ENCODE measurements at places on chromosomes 11 and 22.

- no peak for DNase-seq
Observed at GRCh38 chr11:17852246-17852645, 117.7 kb downstream of the KCNC1 start.

GRCh38 chr11:64711956-64712362 is 11.0 kb downstream of the NRXN2 start:
- DNase-seq, result no peak

- no peak for DNase-seq
Observed at GRCh38 chr11:63537293-63538101, 889 bp downstream of the PLAAT4 start.

GRCh38 chr11:102268985-102269470 is 48.3 kb upstream of the BIRC3 start:
- no peak for DNase-seq

DNA sequence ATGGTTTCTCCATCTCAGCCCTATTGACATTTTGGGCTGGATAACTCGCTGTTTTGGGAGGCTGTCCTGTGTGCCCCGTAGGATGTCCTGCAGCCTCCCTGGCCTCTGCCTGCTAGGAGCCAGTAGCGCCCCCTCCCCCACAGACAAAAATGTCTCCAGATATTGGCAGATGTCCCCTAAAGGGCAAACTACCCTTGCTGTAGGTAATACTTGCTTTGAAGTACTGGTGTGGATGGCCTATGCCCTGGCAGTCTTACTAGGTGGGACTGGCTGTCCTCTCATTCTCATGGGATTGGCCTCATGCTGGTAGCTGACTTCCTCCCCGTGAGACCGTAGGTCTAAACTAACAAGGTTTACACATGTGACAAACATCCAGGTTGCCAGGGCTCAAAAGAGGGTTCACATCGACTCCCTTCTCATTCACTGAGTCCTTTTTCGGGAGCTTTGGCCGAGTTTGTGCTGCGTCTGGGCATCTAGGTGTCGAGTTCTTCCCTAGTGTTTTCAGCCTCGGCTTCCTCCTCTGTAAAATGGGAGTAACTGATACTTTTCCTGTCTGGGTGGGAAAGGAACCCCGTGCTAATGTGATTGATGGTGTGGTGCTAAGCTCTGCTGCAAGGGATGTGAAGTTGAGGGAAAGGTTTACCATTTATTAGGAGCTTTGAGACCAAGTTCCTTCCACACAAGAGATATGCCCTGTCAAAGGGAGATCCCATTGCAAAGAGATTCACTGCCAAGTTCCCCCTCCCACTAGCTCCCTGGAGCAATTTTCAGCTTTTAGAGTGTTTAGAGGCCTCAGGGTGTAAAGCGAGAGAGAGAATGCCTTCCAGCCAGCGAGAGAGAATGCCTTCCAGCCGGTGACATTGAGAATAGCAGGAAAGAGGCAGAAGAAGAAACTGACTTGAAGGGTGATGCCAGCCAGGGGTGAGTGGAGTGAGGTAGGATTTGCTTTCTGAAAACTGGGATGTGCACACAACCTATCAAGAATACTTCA is 17.0 kb downstream of the PTPRJ start:
- no peak for DNase-seq

DNA sequence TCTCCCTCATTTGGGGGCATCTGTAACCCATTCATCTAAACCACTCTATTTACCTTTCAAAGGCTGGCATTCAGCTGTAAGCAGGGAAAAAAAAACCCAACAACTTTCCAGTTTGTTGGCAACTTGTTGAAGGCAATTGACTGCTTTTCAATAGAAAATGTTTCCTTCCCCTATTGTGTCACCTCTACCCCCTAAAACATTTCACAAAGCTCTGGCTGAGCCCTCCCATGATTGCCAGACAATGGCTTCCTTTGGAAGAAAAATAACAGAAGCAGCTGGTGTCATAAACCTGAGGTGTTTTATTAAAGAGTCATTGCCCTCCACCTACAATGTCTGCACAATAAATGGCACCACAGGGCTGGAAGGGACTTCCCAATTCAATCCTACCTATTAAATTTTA is 22.1 kb upstream of the PSMA1 start:
- no peak for DNase-seq

DNA sequence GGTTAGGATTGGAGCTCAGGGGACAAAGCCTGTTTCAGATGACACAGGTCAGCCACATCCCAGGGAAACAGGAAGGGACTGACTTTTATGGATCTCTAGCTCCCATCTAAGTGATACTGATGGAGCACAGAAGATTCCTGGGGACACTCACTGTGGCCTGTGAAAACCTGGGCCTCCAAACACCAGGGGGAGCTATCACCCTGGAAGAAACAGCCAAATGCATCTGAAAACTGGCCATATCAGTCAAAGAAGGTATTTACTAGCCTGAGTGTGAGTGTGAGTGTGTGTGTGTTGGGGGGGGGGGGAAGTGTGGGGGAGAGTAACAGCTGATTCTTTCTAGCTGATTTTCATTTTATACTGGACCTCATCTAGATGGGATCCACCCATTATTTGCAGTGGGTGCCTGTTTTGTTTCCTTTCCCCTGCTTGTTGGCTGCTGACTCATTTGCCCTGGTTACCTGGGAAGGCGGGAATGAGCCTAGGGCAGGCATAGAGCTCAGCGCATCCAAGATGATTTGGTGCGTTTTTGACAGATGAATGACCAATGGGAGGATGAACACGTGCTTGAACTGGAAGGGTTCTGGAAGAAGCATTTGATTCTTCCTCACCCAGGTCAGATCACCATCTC is 284.0 kb downstream of the KIRREL3 start:
- no peak for DNase-seq

DNA sequence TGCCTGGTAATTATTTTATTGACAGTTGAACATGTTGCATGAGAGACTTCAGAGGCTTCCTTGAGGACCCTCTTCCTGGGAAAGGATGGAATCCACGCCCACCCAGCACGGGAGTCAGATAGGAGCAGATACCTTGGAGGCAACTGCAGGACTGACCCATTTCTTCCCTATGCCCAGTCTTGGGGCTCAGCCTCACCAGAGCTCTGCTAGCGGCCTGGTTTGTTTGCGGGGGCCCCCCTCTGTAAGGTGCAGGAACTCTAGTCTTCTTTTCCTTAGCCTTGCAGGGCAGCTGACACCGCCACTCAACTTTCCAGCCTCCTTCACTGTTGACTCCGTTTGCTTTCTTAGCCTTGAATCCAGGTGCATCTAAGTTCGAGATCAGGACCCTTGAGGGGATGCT is 1032.8 kb downstream of the BRD1 start:
- no peak for DNase-seq

DNA sequence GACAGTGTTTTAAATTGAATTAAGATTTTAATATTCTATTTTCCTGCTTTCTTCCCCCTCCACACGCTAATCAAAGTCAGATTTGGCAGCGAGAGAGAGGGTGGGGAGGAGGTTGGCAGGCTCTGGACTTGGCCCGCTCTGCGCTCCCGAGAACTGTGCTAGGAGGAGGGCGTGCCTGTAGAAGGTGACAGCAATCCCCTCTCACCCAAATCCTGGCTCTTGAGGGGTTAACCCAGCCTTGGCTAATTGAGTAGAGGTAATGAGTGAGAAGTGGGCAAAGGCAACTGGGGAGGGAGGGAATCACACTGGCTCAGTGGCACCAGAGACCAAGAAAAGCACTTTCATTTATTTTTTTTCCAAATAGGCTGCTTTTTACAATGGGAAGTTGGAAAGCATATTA is 42.2 kb downstream of the BUD13 start:
- DNase-seq, result no peak

- DNase-seq, result no peak
Observed at GRCh38 chr11:6745018-6745417, 26.8 kb downstream of the OR2AG2 start.

DNA sequence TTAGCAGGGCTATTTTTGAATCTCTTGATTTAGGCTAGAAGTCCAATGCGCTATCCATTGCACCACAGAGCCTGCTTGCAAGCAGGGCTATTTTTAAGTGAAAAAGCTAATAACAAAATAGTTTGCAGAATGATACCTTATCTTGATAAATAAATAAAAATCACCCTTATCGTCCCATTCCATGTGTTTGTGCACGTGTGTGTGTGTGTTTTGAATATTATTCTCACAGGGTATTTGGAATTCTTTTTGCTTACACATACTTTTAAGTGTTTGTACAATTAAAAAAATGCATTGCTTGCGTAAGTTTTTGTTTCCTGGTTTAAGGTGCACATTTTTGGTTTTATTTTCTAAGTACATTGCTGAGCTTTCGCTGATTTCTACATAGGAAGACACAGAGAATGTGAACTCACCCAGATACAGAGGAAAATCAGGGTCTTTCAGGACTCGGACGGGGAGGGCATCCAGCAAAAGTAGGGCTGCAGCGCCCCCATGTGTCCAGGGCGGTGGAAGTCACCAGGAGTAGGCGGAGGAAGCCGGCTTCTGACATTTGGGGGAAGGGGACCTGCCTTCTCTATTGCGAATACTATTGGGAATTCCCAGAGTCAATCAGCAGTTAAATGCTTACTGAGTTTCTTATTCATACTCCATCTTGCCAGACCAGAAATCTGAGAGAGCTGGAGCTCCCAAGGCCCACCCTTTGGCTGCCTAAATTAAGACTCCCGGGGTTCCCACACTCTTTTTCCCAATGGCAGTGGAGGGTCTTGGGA is 27.3 kb downstream of the SLC1A2 start:
- DNase-seq, result peak; percentile 92

DNA sequence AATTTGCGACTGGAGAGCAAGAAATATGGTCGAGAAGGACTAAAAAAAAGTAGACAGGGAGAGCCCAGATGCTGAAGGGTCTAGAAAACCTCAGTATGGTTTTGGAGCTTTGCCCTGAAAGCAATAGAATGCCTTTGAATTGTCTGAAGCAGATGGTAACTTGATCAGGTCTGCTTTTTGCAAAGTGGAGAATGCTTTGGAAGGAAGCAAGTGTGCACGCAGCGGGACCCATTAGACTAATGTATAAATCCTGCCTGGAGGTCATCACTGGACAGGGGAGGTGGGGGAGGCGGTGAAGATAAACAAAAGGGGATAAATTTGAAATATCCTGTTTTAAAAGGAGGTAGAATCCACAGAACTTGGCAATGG is 757 bp upstream of the HINFP start:
- no peak for DNase-seq

DNA sequence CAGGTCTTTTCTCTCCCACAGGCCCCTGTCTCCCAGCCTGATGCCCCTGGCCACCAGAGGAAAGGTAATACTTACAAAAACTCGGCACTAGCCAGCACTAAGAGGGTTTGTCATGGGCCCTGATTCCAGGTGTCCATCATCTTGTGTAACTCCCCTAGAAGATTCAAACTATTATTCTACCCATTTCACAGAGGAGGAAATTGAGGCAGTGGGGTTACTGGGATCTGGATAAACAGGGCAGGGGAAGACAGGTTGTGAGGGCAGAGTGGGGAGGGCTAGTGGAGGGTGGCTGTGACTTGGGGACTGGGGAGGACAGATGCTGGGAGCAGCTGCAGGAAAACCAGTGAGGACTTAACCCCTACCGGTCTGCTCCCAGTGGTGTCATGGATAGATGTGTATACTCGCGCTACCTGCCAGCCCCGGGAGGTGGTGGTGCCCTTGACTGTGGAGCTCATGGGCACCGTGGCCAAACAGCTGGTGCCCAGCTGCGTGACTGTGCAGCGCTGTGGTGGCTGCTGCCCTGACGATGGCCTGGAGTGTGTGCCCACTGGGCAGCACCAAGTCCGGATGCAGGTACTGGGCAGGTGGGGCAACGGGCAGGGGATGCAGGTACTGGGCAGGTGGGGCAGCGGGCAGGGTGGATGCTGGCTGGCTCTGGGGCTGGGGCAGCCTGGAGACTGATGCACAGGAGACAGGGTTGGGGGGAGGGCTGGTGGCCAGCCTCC is 1.2 kb downstream of the VEGFB start:
- no peak for DNase-seq

DNA sequence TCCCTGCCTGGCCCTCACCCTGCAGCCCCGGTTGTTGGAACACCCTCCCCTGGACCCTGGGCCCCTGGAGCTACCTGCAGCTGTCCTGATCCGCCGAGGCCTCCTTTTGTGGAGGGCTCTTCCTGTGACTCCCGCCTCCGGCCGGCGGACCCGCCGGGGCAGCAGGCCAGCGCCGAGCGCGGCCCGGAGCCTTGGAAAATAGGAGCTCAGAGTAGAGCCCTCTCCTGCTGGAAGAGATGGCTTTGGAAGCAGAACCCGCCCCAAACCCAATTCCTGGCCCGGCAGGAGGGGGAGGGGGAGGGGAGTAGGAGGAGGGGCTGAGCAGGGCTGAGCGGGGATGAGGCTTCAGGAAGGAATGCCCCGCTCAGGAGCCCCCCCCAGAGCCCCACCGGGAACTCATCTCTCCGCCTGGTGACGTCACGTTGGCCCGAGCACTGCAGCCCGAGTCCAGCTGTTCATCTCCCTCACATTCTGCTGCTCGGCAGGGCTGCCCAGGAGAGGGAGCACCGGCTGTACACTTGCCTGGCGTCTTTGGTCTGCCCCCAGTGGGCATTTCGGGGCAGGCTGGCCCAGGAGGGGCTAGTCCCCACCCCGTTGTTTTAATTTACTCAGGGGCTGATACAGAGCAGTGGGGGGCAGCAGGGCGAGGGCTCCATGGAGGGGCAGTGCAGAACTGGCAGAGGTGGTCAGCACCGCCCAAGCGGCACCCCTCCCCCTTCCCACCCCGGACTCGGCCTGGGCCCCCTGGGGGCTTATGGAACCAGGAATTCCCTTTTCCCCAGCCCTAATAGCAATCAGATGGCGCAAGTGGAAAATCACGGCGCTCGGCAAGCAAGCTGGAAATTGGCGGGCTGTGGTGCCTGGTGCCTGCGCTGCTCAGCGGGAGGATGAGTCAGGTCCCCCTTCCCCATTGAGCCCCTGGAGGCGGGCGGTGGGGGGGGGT is at the start of gene MRGPRF:
MRGPRF (minus strand) TSS at position 238 of the 943 bp plus-strand sequence. CDS start 3,345 bp downstream, outside the sequence.
- no peak for DNase-seq

- DNase-seq, result no peak
Observed at GRCh38 chr11:35116762-35117640, 22.0 kb upstream of the CD44 start.

DNA sequence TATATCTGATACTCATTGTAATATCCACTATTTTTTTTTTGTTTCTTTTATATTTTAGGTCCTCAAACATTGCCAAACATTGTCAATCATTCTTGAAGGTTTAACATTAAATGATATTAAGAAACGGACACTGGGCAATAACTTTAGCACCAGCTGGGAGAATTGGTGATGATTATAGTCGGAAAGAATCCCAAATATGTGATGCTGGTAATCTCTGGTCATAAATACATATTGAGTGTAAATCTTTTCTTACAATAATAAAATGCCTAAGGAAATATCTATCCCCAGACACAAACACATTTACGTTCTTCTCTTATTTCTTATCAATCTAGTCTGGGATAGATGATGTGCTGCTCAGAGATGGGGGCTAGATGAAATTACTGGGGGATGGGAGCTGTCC is 25.2 kb downstream of the OR51E2 start:
- DNase-seq, result no peak

- no peak for DNase-seq
Observed at GRCh38 chr11:87518266-87518665, 480.5 kb downstream of the TMEM135 start.

- DNase-seq, result no peak
Observed at GRCh38 chr22:47031628-47031915, 269.1 kb downstream of the TBC1D22A start.

GRCh38 chr11:14643697-14644225 is at the start of gene PDE3B:
PDE3B (plus strand) TSS chr11:14643804; CDS start chr11:14644076, 272 bp downstream.
- DNase-seq, result peak; percentile 85

Data from activated T-cell treated with anti-CD3 and anti-CD28 coated beads, Interleukin-2, amount 50 U/mL, for 24 hours (primary cell).